ENCODE measurements at places on chromosomes 1 and 21.
A peak's percentile ranks its signal among the peaks of the same experiment; 100 is the strongest.

DNA sequence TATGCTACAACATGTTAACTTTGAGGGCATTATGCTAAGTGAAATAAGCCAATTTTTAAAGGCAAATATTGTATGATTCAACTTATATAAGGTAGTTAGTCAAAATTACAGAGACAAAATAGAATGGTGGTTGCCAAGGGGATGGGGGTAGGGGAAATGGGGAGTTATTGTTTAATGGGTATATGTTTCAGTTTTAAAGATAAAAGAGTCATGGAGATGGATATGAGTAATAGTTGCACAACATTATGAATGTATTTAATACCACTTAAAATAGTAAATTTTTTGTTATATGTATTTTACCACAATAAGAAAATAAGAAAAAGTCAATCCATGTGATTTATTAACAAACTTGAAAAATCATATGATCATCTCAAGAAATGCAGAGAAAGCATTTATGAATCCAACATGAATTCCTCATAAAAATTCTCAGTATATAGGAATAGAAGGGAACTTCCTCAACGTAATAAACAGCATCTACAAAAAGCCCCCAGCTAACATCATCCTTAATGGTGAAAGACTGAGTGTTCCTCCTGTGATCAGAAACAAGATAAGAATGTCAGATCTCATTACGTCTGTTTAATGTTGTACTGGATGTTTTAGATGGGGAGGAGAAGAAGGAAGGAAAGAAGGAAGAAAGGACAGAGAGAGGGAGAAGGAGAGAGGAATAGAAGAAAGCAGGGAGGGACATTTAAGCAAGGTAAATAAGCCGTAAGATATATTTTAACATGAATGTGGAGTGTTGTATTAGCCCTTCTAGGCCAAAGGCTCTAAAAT is 6.7 kb upstream of the TSEN15 start:
- no peak for DNase-seq

DNA sequence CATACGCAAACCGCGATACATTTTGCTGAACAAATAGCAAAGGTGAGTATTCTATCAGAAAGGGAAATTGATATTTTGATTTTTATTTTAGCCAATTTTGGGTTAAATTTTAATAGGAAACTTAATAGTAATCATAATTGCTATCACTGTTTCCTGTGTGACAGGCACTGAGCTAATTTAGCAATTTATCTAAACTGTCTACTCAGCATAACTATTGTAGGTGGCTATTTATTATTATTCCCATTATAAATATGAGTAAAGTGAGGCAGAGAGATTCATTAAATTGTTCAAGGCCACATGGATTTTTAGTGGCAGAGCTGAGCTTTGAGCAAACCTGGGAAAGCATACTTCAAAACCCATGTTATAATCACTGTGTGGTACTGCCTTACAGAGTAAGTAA is 21.1 kb downstream of the RTCA start:
- DNase-seq: no peak

- DNase-seq: no peak
These were observed 254.3 kb upstream of the DAB1 start for GRCh38 chr1:57678138-57678537.

DNA sequence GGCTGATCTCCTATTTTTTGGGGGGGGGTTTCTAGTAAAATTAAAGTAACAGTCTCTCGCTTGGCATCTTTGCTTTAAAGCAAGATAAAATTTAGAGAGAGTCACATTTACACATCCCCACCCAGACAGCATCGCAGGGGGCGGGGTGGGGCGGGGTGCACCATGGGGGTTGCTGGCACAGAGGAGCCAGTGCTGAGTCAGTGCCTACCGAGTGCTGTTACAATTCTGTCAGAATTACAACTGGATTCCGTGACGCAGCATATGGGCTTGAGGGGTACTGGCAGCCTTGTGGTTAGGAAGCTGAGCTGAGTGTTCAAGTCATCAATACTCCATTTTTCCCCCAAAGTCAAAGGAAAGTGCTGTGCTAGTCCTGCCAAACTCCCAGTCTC is 175.9 kb downstream of the PRDM16 start:
- DNase-seq: no peak

GRCh38 chr1:25804244-25804963 is 4.4 kb downstream of the SELENON start:
- no peak for DNase-seq

DNA sequence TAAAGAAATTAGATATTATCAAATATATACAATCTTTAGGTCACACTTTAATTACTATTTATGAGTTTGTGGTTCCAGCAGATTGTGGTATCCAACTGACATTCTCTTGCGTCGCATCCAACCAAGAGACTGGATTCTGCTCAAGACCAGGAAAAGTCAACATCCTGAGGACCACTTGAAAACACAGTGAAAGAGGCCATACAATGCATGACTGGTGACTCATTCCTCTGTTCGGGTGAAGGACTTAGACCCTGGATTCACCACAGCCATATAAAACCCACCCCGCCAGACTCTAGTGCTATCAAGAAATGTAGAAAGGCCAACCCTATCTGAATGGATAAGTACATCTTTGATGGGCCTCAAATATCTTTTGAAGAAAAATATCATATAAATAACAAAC is 14.5 kb upstream of the CFHR4 start:
- no peak for DNase-seq

GRCh38 chr1:167263819-167264464 is 43.3 kb downstream of the POU2F1 start:
- DNase-seq: no peak

DNA sequence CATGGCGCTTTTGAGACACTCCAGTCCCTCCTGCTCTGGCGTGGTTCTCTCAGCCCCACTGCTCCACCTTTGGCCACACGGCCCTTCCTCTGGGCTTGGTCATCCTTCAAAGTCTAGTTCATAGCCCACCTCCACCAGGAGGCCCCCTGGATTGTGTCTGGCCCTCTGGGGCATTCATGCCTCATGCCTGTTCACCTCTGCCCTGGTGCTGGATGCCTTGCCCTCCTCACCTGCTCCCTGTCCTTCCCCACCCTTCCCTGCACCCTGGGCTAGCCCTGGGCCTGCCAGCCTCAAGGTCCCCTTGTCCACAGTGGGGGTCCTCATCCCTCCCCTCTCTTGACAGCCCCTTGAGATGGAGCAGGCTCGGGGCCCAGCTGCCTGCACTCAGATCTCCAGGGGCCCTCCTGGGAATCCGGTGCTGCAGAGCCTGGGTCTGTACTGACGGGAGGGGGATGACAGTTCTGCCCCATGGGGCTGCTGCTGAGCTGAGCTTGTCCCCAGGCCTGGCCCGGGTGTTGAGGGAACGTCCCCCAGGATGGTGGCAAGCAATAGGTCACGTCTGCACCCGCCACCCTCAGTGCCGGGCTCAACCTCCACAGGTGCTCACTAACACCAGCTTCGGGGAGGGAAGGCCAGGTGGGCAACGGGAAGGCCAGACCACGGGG is 18.4 kb downstream of the PRXL2B start:
- no peak for DNase-seq

DNA sequence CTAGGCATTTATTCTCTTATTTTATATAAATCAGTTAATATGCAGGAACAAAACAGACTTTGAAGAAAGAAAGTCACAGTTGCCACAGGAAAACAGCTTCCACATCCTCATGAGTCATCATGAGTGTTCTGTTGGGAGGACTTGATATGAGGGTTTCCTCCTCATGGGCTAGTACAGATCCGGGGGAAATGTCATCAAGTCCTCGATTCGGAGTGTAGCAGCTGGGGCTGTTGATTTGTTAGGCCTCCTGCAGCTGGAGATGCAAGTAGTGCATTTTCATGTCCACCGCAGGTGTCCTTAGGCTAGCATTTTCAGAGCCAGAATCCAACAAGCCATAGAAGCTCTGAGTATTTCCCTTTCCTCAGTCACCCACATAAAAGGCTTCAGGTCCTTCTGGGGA is 36.7 kb downstream of the ADAM30 start:
- DNase-seq: no peak

DNA sequence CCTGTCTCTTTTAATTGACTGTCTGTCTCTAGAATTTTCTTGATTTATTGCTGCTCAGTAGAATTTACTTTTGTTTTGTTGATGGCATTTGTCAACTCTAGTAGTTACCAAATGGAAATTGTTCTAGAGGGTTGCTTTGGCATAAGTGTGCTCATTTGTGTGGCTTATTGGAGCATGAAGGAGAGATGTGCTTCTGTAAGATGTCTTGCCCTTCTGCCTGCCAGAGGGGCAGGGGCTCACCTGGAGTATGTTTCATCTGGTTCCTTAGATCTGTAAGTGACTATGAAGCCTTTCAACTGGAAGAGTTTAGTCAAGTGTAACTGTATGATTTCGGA is 345.5 kb downstream of the DISC1 start:
- no peak for DNase-seq

GRCh38 chr1:40951943-40952743 is 27.4 kb upstream of the CTPS1 start:
- peak; percentile 48 for DNase-seq

DNA sequence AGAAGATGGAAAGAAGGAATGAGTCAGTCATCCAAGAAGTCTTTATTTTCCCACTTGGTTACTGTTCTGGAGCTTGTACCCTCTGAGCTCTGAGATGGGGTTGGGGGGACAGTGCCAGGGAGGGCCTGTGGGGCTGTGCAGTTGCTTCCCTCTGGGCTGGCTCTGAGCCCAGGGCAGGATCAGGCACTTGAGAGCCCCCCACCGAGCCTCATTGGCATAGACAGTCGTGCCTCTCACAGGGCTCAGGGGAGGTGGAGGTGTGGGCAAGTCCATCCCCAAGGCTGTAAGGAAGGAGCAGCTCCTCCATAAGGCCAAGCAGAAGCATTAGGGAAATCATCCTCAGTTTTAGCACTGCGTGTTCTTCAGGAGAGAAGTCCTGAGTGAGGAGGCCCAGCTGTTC is 2.5 kb upstream of the ARL8A start:
- DNase-seq: no peak

- no peak for DNase-seq
These were observed 3.5 kb downstream of the ABCB10 start for GRCh38 chr1:229554886-229555621.

GRCh38 chr1:182909578-182909977 is 43.4 kb downstream of the SHCBP1L start:
- DNase-seq: no peak

DNA sequence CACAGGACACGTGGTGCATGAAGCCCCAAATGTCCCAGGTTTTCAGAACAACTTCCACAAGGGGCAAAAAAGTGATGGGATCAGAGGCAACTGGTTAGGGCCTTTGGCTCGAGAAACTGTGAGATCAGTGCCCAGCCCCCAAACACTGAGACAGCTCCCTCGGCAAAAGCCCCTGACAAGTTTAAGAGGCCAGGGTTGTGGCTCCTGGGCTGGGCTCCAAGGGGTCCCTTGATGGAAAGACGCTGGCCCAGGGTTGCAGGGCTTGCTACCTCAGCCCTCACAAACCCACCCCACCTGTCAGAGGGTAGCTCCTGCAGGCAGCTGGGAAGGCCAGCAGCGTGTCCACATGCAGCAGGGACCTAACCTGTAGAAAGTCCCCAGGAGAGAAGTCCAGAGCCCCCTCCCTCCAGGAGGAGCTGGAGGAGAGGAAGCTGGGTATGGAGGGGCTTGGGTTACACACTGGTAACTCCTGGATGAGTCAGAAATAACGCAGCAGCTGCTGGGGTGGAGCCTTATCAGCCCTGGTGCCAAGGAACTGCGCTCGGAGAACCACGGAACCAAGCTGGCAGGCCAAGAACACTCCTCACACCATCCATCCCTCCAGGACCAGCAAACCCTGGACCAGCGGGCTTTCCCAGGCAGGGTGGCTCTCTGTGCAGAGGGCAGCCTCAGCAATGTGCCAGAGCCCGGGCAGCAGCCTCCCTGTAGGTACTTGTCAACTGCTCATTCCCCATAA is 37.5 kb downstream of the CTNNBIP1 start:
- no peak for DNase-seq

DNA sequence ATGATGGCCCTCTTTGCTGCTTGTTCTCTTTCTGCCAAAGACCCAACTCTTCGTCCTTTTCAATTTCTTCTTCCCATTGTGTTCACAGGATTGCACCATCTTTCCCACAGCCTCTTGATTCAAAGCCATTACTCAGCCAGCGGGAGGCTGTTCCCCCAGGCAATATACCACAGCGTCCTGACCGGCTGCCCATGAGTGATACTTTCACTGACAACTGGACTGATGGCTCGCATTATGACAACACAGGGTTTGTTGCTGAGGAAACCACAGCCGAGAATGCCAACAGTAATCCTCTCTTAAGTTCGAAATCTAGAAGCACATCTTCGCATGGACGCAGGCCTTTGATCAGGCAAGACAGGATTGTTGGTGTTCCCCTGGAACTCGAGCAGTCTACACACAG is 167.4 kb downstream of the LRRC40 start:
- DNase-seq: no peak

DNA sequence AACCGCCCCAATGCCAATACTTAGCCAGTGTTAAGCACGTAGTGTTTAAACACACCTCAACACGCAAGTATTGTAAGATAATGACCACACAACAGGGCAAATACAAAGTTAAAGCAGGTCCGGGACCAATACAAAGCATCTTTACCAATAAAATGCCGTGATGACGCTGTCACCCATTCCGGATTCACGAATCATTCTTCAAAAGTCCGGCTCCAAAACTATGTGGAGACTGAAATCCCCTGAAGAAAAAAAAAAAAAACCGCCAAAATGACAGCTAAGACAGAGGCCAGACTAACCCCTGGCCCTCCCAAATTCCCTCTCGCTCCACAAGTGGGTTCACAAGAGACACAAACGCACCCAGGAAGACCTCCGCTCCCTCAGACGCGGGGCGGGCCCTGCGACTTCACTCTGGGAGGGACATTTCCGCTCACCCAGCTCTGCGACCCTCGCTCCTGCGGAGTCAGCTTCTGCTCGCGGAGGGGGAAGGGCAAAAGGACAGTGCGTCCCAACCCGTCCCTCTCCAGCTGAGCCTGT is 625 bp upstream of the DARS2 start:
- no peak for DNase-seq

DNA sequence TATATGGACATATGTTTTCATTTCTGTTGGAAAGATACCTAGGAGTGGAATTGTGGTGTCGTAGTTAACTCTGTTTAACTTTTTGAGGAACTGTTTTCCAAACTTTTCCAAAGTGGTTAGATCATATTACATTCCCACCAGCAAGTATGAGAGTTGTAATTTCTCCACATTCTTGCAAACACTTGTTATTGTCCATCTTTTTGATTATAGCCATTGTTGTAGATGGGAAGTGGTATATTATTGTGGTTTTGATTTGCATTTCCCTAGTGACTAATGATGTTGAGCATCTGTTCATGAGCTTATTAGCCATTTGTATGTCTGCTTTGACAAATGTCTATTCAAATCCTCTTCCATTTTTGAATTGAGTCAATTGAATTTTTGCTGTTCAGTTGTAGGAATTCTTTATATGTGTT is 19.8 kb downstream of the CAMTA1 start:
- no peak for DNase-seq

GRCh38 chr1:215584389-215584788 is 17.3 kb downstream of the KCTD3 start:
- no peak for DNase-seq

DNA sequence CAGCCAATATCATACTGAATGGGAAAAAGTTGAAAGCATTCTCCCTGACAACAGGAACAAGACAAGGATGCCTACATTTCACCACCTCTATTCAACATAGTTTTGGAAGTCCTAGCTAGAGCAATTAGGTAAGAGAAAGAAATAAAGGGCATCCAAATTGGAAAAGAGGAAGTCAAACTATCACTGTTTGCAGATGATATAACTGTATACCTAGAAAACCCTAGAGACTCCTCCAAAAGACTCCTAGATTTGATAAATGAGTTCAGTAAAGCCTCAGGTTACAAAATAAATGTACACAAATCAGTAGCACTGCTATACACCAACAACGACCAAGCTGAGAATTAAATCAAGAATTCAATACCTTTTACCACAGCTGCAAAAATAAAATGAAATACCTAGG is 171.3 kb upstream of the HP1BP3 start:
- no peak for DNase-seq
